ENCODE measurements at places on chromosomes 3 and 15. TPM values are rescaled to one million over a fixed set of nuclear protein-coding genes. Genes with fewer than 3 reads are reported as not detected.
A peak's percentile ranks its signal among the peaks of the same experiment; 100 is the strongest.

DNA sequence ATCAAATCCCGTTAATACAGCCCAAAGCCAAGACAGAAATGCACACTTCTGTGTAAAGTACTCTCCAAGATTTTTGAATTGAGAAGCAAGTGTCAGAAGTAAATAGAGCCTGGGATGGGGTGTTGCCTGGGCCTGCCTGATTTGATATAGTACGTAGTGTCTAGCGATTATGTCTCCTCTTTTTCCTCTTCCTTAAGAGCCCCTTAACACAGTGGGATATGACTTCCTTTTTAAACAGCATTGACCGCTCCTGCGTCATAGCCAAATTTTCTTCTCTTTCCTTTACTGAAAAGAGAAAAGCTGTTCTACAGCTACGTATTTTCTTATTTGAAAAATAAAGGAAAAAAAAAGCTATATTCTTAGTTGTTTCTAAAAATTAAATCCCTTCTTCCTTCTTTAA, 97.7 kb downstream of the PLCL2 start:
- DNase-seq = no peak

DNA sequence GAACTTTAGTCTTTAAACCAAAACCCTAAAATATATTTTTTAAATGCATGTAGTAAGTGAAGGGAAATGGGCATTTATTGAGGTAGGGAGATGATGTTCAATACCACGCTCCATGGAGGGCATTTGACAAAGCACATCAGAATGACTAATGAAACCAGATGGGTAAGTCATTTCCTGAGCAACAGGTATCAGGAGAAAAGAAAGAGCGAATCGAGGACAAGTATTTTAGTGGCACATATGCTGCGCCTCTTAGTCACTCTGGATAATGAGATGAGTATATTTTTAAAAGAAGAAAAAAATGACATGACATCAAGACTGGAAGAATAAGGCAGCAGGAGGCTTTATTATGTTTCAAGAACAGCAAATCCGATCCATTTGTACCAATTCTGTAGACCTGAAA, 129.0 kb upstream of the ARHGEF3 start:
- DNase-seq = no peak

DNA sequence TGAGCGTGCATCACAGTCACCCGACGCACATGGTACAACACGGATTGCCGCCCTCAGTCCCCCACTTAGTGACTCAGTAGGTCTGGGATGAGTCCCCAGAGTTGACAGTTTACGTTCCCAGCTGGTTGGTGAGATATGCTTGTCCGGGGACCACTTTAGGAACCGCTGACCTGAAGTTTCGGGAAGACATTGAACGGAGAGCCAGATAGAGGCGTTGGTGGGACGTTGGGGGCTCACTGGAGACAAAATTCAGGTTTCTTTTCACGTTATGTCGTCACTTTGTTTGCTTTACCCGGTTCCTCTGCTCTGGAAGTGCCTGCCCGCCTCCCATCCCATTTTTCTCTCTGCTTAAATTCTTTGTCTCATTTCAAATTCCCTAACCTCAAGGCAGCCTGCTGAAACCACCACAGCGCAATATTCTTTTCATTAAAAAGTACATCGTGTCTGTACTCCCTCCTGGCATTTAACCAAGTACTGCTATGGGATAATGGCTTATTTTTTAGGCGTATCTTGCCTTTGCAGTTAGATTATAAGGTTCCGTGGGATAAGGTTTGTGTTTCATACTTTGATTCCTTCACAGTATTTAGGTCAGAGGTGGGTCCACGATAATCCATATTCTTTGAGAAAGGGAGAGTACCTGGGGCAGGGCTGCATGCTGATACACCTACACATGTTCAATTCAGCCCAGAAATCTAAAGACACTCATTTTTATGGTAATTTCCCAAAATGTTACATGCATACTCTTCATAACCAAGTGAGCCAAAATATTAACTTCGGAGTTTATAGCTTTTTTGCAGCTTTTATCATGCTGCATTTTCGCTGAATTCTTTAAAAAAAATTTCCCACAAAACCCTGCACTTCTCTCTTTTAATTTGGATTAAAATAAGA, 921 bp downstream of the LMLN start:
- DNase-seq = no peak

DNA sequence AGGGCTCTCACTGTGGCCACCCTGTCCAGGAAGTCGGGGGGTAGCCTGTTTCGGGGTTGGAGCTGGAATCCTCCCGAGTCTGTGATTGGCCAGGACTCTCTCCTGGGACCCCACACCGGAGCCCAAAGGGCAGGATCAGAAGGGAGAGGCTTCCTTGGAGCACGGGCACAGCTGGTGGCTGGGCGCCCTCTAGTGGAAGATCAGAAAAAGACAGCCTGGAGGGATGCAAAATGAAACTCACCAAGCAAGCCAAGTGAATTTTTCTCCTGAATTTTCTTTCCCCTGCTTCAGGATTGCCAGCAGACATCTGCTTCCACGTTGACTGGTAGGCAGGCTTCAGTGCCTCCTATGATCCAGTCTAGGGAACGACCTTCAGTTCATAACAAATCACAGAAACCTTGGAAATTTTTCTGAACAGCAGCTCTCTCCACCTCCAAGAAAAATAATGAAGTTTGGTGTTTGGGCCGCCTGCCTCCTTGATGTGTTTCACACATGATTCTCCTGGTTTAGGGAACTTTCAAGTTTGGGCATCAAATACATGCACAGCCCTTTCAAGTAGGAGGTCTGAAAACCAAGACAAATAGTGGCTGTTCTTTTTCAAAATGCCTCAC, 224.6 kb downstream of the VPS13C start:
- DNase-seq = peak; percentile 43

GRCh38 chr15:57697588-57697987, 8.9 kb upstream of the POLR2M start:
- no peak for DNase-seq

DNA sequence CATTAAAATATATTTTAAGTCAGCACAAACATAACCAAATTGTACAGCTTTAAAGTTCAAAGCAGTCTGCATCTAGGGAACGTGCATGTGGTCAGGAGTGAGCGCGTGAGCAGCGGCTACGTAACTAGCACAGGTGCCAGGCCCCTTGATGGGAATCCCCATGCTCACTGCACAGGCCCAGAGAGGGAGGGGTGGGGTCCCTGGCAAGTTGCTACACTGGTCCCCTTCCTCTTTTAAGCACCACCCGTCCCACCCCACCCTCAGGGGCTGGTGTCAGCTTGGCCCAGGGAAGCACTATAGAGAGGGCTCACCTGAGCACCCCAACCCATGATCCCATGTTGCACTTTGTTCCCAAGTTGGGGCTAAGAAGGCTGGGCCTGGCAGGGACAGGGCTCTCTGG, 835 bp upstream of the GMPPB start:
- DNase-seq = peak; percentile 57

DNA sequence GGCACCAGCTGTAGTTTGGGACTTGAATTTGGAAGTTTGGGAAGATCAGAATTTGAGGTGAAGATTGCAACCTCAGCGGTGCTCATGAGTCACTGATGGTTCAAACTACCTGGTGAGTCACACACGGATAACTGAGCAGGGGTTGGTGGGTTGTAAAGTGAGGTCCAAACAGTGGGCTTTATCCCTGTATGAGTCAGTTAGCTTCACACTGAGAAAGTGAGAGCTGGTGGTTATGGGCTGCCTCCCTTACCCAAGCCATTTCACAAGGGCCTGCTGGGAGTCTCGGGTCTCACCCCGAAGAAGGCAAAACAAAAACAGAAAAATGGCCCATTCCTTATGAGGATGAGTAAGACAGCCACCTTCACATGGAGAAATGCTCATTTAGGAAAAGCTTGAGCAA, 77.0 kb downstream of the ITGA11 start:
- no peak for DNase-seq

DNA sequence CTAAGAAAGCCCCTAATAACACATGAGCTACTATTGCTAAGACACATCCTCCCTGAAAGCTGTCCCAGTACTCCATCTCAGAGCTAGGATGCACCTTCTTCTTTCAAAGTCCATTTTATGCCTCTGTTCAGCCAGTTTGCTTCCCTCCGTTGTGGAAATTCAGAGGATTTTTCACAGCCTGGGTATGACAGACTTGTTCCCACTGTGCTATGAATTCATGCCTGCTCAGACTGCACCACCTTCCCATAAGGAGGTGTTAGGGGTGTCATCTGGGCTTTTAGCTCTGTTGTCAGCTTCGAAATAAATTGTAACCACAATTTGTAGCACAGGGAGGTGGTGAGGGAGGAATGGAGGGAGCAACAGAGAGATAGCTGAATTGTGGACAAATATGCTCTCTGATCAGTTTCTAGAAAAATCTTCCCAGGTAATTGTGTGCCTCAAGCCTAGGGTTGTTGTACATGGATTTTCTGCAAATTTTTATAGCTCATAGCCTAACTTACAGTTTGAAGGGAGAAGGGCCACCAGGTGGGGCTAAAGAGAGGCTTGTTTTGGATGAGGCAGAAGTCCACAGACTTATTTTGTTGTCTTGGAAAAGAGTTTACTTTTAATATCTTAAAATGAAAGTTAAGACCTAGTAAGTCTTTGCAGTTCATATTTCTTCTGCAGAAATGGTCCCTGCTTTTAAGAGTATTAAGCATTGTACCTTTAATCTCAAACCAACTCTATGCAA, 462.0 kb downstream of the PDCD6IP start:
- DNase-seq = peak; percentile 33

GRCh38 chr3:53260286-53260785, 4.5 kb upstream of the TKT start:
- no peak for DNase-seq

Gene SAXO2
- total RNA-seq = 6.6 TPM

Gene PIK3CB
- 22.5 TPM for total RNA-seq

Gene FETUB
- not detected for total RNA-seq

Gene NEK10
- 1.3 TPM for total RNA-seq

Gene SETD5
- 214 TPM for total RNA-seq

Gene GATM
- 3.4 TPM for total RNA-seq
